Fibroblast of lung (primary cell): ENCODE measurements at places on chromosomes 4 and X. TPM values are rescaled to one million over a fixed set of nuclear protein-coding genes. Genes with fewer than 3 reads are reported as not detected.

The FGF13 gene
- total RNA-seq: 4.6 and 9.6 TPM in 2 replicates

The SUPT20HL2 gene
- not detected in 2 replicates for total RNA-seq

The COL4A5 gene
- 54.7 and 55.7 TPM in 2 replicates for total RNA-seq

The DACH2 gene
- total RNA-seq: 0.51 and 0.99 TPM in 2 replicates

The XAGE5 gene
- not detected in 2 replicates for total RNA-seq

The TCEAL5 gene
- not detected in 2 replicates for total RNA-seq
